A549 treated with RU486 at 1 μM for 4 hours (cell line): ENCODE measurements at places on chromosomes 3 and 15. TPM values are rescaled to one million over a fixed set of nuclear protein-coding genes. Genes with fewer than 3 reads are reported as not detected.

ABHD17C gene
- total RNA-seq, result 34.9 to 46.6 TPM (median 41.1 TPM) in 5 replicates

CRELD1 gene
- 8.4 to 12.0 TPM (median 11.6 TPM) in 5 replicates for total RNA-seq

FGF7 gene
- not detected in 5 replicates for total RNA-seq

CPA3 gene
- not detected in 5 replicates for total RNA-seq

IL12A gene
- total RNA-seq, result 0.91 to 1.3 TPM (median 0.93 TPM) in 5 replicates

GPR149 gene
- not detected in 5 replicates for total RNA-seq
